ENCODE measurements at places on chromosomes 3 and 15.

GRCh38 chr15:74451322-74451721, 9.6 kb downstream of the UBL7 start:
- DNase-seq = no peak

DNA sequence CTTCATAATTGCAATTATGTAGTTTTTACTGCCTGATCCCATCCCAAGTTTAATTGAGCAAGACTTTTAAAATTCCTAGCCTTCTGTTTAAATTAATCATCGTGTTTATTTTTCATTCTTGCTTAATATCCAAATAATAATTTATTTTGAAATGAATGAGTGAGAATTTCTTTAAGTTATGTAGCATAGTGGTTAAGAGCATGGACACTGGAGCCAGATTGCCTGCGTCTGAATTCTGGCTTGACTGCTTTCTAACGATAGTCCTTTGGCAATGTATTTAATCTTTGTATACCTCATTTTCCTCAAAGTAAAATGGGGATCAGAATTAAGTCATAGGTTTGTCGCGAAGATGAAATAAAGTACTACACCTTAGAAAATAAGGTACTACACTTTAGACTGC, 71.4 kb downstream of the LRRC49 start:
- no peak for DNase-seq

GRCh38 chr3:195270079-195270816, 711 bp downstream of the XXYLT1 start:
- peak; percentile 20 for DNase-seq

DNA sequence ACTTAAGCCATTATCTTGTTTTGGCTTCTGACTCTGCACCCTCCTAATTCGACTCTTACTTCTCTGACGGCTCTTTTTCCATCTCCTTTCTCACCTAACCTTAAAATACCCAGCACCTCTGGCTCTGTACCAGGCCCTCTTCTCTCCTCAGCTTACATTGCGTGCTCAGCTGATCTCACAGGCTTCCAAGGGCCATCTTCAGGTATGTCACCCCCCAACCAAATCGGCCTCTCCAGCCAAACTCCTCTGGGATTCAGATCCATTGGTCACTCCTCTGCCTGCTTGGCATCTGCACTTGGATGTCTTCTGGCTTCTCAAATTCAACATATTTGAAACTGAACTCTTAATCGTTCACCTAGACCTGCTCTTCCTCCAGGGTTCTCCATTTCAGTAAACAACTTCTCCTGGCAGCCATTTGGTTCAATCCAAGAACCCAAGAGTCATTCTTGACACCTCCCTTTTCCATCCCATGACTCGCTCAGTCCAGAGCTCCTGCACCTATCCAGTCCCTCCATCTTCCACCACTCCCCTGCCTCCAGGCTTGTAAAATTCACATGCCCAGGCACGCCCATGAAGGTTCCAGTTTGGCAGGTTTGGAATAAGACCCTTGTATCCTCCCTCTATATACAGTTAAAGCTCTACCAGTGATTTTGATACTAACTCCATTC, 35.2 kb upstream of the SLC41A3 start:
- DNase-seq = no peak

- no peak for DNase-seq
These were observed 45.5 kb downstream of the HPS3 start for GRCh38 chr3:149174901-149175300.

GRCh38 chr3:62039586-62039985, 333.8 kb downstream of the FEZF2 start:
- no peak for DNase-seq

GRCh38 chr3:134029256-134029733, 430 bp downstream of the SLCO2A1 start:
- DNase-seq = no peak

DNA sequence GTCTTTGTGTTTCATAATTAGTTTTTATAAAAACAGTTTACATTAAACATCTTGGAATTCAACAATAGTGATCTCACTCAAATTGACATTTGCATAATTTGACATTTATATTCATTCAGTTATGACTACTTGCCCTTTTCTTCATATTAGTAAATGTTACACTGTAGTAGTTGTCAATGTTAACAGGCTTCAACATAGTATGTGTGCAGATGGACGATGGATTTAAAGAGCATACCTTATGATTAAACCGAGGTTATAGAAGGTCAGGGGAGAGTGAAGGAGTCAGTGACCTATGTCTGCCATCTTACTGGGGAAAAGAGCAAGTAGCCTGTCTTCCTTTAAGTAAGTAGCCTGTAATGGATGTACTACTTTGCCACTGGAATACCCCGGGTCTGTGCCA, 8.5 kb upstream of the CCNB2 start:
- no peak for DNase-seq

GRCh38 chr3:77053795-77054194, 13.9 kb downstream of the ROBO2 start:
- no peak for DNase-seq

DNA sequence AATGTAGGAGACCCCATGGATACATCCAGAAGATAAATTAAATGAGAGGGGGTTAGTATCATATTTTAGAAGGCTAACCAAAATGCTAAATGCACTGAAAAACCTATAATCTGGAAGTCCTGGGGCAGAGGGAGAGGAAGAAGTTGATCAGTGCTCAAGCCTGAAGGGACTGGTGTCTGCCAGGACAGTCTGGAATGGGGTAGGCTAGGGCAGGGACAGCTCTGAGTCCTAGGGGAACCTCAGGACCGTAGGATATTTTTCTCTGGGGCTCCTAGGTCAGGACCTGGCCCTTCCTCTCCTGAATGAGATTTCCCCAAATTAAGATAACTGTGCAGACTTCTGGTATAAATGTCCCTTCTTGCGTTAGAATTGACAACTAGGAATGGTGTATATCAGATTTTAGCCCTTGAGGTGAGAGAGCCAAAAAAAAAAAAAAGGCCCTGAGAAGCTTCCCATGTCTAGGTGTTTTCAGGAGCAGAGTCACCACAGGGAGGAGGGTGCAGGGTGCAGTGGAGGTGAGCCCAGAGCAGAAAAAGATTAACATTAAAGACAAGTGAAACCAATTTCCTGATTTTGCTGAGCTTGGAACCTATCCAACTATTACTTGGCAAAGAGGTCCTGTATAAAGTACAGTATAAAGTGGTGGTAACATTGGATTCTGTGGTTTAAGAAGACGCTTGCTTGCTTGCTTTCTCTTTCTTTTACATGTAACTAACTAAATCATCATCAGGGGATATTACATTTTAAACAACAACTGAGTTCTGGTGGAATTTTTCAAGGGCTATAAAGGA, 63.5 kb downstream of the HACD2 start:
- peak; percentile 4 for DNase-seq

DNA sequence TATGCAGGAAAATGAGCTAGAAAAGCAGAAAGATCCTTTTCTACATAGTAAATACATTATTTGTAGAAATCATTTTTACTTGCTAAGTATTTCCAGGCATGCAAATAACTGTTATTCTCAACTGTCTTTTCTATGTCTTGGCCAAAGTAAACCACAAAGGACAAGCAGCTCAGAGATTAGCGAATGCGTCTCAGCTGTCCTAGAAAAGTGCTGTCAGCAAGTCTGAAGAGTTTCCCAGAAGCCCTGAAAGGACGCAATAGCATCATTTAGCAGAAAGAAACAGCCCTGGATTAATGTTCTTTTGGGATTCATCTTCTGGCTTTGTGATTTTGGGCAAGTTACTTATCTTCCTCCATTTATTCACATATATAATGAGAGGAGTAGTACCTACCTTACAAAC, 100.3 kb downstream of the ZIC1 start:
- no peak for DNase-seq

- peak; percentile 71 for DNase-seq
These were observed 35.4 kb downstream of the EHD4 start for GRCh38 chr15:41936649-41937567.

DNA sequence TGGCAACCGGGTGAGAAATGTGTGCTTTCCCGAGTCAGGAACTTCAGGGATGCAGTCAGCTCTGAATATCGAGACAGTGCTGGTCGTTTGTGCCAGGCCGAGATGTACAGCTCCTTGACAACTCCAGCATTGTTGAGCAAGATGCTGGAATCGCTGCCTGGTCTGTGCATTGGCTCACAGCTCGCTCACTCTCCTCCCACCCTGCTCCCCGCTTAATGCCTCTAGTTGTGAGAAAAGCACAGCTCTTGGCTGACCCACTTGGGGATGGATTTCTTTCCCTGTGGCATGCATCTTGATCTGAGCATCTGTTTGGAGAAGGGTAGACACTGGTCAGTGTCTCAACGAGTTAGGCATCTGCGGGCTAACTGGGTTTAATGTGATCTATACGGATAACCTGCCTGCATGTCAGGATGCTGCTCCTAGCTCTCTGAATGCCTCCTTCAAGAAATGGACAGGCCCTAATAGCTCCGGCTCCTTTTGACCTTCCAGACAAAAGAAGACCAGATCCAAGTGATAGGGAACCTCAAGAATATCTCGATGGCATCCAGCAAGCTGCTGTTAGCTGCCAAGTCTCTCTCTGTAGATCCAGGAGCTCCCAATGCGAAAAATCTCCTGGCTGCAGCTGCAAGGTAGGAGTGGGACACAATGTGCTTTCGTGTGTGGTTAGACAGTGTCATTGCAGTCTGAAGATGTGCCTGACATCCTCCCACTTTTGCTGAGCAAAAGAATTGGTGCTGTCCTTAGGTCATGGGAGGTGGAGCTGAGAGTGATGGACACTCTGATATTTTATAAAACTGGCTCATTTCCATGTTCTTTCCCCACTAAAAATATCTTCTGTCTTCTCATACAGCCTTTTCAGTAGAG, 302.2 kb upstream of the TPM1 start:
- DNase-seq = no peak

- DNase-seq = no peak
These were observed 4.8 kb downstream of the CHD2 start for GRCh38 chr15:92904722-92905571.

- no peak for DNase-seq
These were observed 23.7 kb downstream of the TPRA1 start for GRCh38 chr3:127566833-127567232.

DNA sequence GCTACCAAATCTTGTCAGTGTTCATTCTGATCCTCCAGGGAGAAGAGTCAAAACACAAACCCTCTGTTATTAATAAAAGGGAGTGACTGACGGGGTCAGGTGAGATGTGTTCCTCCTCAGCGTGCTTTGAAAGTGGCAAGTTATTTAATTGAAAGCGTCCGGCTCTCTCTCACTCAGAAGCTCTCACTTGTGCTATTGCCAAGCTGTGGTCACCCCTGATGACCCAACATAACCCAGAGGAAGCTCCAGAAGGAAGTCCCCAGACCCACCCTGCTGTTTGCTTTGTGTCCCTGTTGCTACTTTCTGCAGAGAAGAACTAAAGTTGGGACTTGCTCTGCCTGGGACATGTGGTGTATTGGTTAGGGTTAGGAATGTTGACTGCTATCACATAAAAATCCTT, 235.6 kb downstream of the EDEM1 start:
- DNase-seq = no peak

DNA sequence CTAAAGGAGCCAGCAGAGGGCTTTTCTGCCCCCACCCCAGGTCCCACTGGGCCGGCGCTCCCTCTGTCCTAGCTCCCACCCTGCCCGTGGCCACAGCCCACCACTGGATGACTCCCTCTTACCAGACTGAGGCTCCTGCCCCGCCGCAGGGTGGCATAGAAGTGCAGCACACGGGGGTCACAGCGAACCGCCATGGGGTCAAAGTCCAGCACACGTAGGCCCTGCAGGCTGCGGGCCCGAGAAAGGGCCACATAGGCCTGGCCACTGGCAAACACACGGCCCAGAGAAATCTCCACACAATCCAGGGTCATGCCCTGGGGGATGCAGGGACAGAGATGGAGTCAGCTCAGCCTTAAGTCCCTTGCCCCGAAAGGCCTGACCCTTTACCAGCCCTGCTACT, 9.0 kb downstream of the PIF1 start:
- DNase-seq = no peak

DNA sequence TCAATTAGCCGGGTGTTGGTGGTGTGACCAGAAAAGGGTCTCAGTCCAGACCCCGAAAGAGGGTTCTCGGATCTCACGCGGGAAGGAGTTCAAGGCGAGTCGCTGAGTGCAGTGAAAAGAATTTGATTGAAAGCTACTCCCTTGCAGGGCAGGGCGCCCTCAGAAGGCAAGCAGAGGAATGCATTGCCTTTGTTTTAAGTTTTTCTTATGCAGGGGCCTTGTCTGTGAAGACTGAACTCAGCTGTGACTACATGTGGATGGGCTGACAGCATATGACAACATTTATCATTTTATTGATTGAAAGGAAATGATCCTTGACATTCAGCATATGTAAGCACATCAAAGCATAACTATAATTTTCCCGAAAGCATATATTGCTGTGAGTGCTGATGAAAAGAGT, 11.8 kb downstream of the CPN2 start:
- DNase-seq = no peak

- no peak for DNase-seq
These were observed 30.3 kb upstream of the POLG start for GRCh38 chr15:89364741-89365450.

- no peak for DNase-seq
These were observed 114.0 kb downstream of the PEAK1 start for GRCh38 chr15:77305953-77306352.

DNA sequence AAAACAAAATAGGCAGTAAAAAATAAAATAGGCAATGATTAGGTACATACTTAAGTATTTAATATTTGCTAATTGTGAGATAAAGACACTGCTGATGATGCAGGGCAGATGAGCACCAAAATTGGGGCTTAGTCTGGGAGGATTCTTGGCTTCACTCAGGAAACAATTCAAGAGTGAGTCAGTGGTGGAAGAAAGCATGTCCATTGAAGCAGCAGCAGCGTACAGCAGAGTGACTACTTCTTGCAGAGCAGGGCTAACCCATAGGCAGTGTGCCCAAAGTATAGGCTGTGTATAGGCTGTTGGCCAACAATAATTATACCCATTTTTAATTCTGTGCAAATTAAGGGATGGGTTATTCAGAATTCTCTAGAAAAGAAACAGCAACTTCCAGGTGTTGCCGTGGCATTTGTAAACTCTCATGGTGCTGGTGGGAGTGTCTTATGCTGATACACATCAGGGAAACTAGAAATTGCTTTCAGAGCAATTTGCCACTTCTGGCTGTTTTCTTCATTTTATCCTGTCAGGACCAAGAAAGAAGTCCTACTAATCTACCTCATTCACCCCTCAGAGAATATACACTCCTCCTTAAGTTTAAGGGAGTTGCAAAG, 317.3 kb upstream of the NAALADL2 start:
- no peak for DNase-seq

GRCh38 chr3:139318431-139318816, 25.4 kb upstream of the MRPS22 start:
- DNase-seq = no peak

DNA sequence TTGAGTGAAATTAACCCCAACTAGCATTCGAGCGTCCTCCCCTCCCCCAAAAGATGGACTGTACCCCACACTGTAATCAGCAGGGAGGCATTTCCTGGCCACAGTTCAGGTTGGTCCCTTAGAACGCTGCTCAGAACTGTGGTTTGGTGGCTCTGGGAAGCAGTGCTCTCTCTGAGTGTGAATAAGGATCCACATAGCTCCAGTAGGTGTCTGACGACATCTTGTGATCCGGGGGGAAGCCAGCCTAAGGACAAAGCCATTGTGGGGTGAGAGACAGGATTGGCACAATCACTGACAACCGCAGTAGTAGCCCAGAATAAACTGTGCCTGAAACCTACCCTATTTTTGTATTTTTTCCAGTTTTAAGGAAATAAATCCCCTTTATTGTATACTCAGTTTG, 125.3 kb downstream of the IGF1R start:
- no peak for DNase-seq

GRCh38 chr15:48190932-48191573, 412 bp upstream of the CTXN2 start:
- DNase-seq = no peak

GRCh38 chr15:78327466-78327865, 12.7 kb upstream of the CRABP1 start:
- no peak for DNase-seq

Data from T-helper 2 cell (primary cell).